ENCODE measurements at places on chromosomes 7 and 10. TPM values are rescaled to one million over a fixed set of nuclear protein-coding genes. Genes with fewer than 3 reads are reported as not detected.

The SEMA3A gene
- 35.9 TPM for total RNA-seq

The NCF1 gene
- 0.57 TPM for total RNA-seq

The ELMO1 gene
- total RNA-seq: 0.14 TPM

The ZNF467 gene
- 3.6 TPM for total RNA-seq

The CUZD1 gene
- total RNA-seq: 0.93 TPM

The GPC2 gene
- 2.1 TPM for total RNA-seq

The CACUL1 gene
- 38.2 TPM for total RNA-seq

The PPP1R3A gene
- total RNA-seq: not detected

The FBXL13 gene
- total RNA-seq: 0.34 TPM

The ADRA2A gene
- total RNA-seq: not detected

The FGF8 gene
- total RNA-seq: not detected

The GIMAP7 gene
- total RNA-seq: not detected

The IFIT2 gene
- total RNA-seq: 6.4 TPM

The DNAJC12 gene
- 0.28 TPM for total RNA-seq

The PRR15 gene
- total RNA-seq: 4.4 TPM

The PGAM1 gene
- 341 TPM for total RNA-seq

The AUTS2 gene
- 2.7 TPM for total RNA-seq

The DNAJB12 gene
- 37.7 TPM for total RNA-seq

The HOXA13 gene
- not detected for total RNA-seq

The ASAH2 gene
- total RNA-seq: 0.68 TPM

The SPDYE9 gene
- not detected for total RNA-seq

The BTBD16 gene
- 0.07 TPM for total RNA-seq

The IGF2BP3 gene
- total RNA-seq: 28.4 TPM

The TMEM196 gene
- total RNA-seq: not detected

The ACBD7 gene
- total RNA-seq: 0.07 TPM

The CCDC146 gene
- 6.8 TPM for total RNA-seq

The LGI1 gene
- not detected for total RNA-seq
